Fibroblast of gingiva (primary cell): ENCODE measurements at places on chromosomes 4 and X.

DNA sequence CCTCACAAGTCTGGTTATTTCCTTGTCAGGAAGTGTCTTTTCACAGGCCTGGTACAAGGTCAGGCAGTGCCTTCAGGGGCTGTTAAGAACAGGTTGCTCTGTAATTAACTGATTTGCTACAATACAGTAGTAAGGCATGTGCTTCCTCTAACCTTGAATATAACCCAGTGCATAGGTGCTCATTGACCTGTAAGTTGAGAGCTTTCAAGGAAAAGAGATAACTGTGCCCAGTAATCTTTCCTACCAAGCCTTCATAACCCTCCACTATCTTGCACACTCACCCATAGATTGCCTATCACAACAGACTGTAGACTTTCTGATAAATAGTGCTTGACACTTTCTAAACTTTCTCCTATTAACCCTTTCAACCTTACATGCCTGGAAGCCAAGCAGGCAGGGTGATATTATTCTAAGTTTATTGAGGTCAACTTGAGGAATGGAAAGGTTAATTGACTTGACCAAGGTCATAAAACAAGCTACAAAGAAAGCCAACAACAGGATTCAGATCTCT is 148.1 kb downstream of the PPARGC1A start:
- DNase-seq, result no peak

- peak; percentile 39 for DNase-seq
These were observed 82.5 kb downstream of the GPAT3 start for GRCh38 chr4:83618431-83618830.

- no peak for DNase-seq
These were observed 1.4 kb downstream of the TREX2 start for GRCh38 chrX:153444333-153445011.

GRCh38 chr4:121150486-121150885 is 13.6 kb downstream of the TNIP3 start:
- DNase-seq, result no peak

GRCh38 chr4:143406523-143406922 is 69.8 kb downstream of the GAB1 start:
- peak; percentile 86 for DNase-seq

DNA sequence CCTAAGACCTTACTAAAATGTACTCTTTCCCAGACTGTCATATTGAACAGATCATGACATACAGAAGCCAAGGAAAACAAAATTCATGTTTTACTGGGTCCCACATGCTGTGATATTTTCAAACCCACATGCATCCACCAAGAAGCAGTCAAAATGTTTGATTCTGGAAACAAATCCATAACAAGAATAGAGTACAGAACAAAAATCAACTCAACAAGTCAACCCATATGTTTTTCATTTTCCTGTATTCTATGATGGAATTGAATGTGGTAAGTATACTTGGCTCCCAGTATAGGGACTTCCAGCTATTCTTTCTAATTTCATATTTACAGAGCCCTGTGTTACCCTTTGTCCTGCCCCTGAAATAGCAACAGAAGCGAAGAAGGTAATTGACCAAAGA is 106.8 kb downstream of the COL25A1 start:
- no peak for DNase-seq

GRCh38 chr4:3440011-3440410 is 1.8 kb upstream of the HGFAC start:
- no peak for DNase-seq

- DNase-seq, result no peak
These were observed 274.3 kb downstream of the FRMPD4 start for GRCh38 chrX:12412561-12412960.

DNA sequence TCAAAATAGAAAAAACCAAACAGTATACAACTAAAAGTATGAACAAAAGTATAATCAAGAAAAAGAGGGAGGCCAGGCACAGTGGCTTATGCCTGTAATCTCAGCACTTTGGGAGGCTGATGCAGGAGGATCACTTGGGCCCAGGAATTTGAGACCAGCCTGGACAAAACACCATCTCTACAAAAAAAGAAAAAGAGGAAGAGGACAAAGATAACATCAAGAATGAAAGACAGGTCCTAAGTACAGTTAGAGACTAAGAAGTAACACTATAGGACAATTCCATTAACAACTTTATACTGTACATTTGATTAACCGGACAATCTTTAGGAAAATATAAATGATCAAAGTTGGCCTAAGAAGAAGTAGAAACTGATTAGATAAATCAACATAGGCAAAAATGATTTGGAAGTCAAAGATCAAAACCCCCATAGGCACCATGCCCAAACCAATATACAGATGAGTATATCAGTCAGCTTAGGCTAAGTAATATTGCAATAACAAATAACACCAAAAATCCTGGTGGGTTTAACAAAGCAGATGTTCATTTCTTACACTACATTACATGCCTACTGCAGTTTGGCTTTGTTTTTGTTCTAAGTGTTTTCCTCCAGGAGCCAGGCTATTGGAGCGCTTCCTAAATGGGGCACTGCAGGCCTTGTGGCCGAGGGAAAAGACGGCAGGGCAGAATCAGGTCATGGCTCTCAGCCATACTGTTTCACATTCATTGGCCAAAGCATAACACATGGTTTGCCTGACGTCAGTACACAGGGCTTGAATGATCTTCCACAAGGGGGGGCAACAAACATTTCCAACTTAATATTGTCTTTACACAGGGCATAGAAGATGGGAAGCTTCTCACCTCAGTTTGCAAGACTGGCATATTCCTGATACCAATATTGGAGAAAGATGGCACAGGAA is 42.2 kb upstream of the HGFAC start:
- DNase-seq, result peak; percentile 37

DNA sequence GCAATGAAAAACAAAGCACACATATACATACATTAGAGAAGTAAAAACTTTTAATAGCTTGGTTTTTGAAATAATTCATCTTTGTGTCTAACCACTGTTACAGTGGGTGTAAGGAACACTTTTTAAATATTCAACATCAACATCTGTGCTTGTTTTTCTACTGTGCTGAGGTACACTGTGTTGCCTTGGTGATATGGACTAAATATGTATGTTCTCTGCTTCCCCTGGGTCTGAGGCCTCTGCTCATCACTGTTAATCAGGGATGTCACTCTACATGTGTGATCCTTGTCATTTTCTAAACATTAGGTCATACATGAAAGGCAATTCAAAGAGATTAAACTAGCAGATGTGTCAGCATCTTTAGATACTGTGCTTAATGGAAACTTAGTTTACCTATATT is 10.9 kb downstream of the MCTS1 start:
- DNase-seq, result peak; percentile 23

GRCh38 chr4:35516102-35516501 is 728.2 kb downstream of the ARAP2 start:
- DNase-seq, result no peak

- DNase-seq, result peak; percentile 13
These were observed 83.7 kb downstream of the FAT4 start for GRCh38 chr4:125398263-125399002.

DNA sequence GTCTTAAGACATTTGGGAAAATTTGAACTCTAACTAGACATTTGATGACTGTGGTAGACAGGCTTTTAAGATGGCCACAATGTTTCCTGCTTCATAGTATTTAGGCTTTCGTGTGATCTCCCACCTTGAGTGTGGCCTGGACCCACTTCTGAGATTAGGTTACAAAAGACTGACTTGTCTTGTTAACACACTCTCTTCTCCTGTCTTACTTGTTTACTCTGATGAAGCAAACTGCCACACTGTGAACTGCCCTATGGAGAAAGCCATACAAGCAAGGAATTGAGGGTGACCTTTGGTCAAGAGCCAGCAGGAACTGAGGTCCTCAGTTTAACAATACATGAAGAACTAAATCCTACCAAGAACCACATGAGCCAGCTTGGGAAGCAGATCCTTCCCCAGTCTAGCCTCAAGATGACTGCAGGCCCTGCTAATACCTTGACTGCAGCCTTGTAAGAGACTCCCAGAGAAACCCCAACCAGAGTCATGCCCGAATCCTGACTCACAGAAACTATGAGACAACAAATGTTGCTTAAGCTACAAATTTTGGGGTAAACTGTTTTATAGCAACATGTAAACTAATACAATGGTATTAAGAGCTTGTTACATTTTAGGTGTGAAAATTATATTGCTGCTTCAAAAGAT is 20.3 kb downstream of the UBA6 start:
- peak; percentile 38 for DNase-seq

DNA sequence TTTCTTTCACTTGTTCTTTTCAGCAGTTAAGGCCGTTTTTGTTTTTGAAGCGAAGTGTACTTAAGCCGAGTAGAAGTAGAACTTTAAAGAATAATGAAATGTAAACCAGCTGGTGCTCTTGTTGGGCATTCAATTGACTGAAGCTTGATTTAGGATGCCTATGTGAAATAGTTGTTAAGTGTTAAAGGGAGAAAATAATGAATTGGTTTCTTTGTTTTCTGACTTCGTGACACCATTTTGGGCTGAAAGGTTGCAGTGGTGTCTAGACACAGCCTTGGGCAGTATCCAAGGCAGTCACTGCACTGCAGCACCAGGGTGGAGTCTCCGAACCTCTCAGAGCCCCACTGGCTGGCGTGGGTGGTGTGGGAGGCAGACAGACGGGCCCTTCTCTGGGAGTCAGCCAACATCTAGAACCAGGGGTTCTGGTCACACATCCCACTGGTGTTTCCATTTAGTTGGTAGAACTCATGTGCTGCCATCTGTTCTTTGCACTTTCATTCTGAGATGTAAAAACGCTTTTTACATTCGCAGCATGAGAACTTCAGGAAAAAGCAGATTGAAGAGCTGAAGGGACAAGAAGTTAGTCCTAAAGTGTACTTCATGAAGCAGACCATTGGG is 3.5 kb downstream of the UCHL1 start:
- no peak for DNase-seq

- no peak for DNase-seq
These were observed 240.8 kb upstream of the DDX53 start for GRCh38 chrX:22758807-22759481.

- DNase-seq, result no peak
These were observed 905 bp downstream of the NSUN7 start for GRCh38 chr4:40750461-40751258.

DNA sequence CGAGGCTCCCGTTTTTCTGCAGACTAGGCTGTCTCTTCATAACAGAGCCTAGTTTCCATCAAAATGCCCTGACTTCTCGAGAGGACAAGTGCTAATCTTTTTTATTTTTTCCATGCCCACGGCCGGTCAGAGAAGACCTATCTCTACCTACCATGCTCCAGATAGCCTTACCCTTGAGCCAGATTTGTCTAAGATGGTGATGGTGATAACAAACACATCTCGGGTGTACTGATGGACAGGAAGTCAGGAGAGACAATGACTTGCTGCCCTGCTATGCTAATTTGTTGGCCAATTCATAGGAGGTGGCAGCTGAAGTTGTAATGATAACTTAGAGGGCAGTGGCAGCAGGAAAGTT is 42.2 kb upstream of the NKRF start:
- DNase-seq, result no peak

DNA sequence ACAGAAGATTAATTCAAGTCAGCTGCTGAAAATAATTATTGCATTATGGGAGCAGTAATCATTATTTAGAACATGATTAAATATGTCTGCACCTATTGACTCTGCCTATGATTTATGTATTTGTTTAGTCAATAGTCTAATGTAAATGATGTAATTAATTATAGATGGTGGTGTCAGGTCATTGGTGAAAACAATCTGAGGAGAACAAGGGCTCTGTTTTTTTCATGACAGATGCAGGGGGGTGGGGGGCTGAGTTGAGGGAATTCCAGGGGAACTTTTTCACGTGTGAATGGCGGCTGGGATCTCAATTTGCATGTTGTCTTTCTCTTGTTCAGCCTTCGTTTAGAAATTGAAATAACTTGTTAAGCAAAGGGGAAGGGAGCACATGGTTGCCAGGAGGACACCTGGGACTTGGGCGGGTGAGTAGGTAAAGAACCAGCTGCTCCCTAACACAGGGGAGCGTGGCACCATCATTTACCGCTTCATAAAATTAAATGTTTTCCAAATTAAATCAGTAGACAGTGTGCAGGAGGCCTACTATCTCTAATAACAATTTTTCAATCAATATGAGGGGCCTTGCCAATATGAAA is 65.4 kb downstream of the NKX6-1 start:
- DNase-seq, result no peak

DNA sequence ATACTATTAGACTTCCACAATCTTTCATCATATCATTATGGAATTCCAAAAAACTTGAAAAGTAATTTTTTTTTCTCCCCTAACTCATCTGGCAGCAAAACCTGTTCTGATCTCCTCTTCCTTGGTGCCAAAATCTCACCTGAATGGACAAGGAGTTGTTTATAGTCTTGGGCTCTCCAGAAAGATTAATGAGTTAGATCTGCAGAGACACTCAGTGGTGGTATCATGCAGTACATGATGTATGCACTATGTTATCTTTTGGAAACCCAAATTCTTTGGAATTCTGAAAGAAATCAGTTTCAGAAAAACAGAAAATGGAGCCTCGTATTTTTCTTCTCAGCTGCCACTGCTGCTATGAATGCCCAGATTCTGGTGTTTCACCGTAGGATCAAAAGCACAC is 11.7 kb downstream of the GPM6B start:
- no peak for DNase-seq

DNA sequence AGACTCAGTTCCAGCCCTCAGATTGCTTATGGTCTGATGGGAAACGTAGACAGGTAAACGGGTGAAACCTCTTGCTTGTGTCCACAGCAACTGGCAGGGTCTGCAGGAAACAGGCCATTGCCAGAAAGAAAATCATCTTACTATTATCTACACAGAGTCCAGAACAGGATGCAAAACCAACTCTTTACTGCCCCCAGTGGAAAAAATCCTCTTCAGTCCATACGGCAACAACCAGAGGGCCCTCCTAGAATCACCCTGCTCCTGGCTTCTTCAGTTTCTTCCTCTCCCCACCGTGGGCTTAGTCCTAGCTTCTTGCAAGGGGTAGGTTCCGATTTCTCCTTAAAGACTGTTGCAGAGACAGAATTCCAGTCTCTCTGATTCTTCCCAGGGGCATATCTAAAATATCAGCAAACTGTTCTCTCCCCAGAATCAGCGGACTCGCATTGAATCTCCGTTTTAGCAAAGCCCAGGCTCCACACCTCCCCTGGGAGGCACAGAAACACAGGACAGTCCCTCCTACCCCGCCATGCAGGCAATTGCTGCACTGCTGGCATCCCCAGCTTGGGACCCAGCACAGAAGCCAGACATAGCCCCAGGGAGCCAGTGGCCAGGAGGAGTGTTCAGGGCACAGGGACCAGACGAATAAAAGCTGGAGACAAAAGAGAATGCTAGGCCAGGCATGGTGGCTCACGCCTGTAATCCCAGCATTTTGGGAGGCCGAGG is 41.0 kb upstream of the SH3RF1 start:
- DNase-seq, result peak; percentile 39
